ENCODE measurements at places on chromosomes 4 and X.

- DNase-seq = peak; percentile 38
These were observed 852.7 kb upstream of the SLIT2 start for GRCh38 chr4:19399001-19399400.

GRCh38 chr4:5707366-5707765, 993 bp downstream of the EVC2 start:
- no peak for DNase-seq

- no peak for DNase-seq
These were observed 318.6 kb upstream of the BMP3 start for GRCh38 chr4:80711956-80712355.

DNA sequence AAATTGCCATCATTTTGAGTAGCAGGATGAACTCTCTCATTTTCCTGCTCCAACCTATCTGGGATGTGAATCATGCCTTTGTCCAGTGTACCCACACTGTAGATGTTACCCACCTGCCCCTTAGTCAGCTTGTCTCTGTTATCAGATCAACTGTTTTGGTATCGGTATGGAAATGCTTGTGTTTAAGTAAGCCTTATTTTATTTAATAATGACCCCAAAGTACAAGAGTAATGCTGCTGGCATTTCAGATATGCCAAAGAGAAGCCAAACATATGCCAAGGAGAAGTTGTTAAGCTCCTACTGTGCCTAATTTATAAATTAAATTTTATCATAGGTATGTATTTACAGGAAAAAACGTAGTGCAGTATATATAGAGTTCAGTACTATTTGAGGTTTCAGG, 18.6 kb upstream of the RAP1GDS1 start:
- DNase-seq = peak; percentile 23

DNA sequence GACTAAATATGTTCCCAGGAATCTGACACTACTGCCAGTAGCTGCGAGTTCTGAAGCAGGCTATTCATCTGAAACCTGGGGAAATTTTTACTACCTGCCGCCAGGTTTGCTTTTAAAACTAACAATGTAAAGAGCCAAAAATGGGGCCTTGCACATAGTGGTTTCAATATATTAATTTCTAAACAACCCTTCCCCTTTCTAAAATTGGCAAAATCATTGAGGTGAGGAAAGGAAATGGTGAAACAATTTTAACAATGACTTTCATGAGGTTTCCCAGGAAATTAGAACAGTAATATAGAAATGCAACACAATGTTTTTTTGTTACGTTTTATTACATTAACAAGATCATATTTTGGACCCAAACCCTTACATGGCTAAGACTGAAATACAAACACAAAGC, 21.3 kb downstream of the FANCB start:
- DNase-seq = no peak

- no peak for DNase-seq
These were observed 11.5 kb upstream of the RASSF6 start for GRCh38 chr4:73631565-73632226.

- peak; percentile 49 for DNase-seq
These were observed 505.6 kb downstream of the STIM2 start for GRCh38 chr4:27366104-27366823.

- peak; percentile 94 for DNase-seq
These were observed 315.5 kb downstream of the CAMK2D start for GRCh38 chr4:113446019-113446418.

GRCh38 chr4:150126201-150126863, 48.1 kb downstream of the DCLK2 start:
- no peak for DNase-seq

- DNase-seq = no peak
These were observed 37.3 kb upstream of the BCORL1 start for GRCh38 chrX:129945131-129945530.

GRCh38 chr4:162456106-162456505, 292.3 kb upstream of the FSTL5 start:
- DNase-seq = peak; percentile 26

DNA sequence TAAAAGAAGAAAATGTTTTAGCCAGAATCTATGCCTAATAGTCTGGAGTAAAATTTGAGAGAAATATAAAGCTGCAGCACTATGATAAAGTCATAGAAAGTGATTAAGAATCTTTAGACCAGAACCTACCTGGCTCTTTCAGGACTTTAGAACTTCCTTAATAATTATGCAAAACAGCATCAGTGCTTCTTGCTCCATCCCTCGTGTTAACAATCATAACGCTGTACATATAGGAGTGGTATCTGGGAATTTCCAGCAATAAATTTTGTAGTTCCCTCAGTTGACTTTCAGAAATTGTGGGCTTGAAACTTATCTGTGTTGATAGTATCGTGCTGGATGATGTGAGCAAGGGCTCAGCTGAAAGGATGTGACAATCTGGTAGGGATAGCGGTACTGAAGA, 102.1 kb upstream of the RASGEF1B start:
- no peak for DNase-seq

- DNase-seq = no peak
These were observed 110.5 kb downstream of the CHRNA9 start for GRCh38 chr4:40445671-40446070.

DNA sequence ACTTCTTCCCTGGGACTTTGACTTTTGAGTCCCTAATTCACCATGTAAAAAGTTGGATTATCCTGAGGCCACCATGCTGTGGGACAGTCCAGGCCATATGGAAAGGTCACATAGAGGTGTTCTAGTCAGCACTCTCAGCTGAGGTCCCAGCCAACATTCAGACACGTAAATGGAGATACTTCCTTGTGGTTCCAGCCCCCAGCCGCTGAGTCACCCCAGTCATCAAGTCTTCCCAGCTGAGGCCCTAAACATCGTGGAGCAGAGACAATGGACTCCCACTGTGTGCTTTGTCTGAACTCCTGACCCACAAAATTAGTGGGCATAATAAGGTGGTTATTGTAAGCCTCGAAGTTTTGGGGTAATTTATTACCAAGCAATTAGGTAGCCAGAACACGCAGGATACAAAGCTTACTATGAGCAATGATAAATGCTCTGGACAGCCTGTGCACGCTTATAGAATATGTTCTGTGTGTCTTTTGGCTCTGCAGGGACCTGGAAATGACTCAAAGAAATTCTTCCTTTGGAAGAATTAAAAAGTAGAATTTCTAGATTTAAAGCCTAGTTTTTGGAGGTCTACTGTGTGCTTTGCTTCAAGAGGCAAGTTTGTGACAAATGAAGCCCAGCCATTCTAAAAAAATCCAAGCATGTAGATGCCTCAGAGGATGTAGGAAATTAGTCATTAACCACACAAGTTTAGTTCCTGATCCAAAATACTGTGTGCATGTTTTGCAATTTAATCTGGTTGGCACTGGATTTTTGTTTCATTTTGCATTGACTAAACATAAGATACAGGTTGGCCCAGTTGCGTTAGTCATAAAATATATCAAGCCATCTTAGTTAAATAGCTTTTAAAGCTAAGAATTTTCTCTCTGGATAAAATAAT, 33.2 kb upstream of the SLC9A7 start:
- DNase-seq = peak; percentile 79

DNA sequence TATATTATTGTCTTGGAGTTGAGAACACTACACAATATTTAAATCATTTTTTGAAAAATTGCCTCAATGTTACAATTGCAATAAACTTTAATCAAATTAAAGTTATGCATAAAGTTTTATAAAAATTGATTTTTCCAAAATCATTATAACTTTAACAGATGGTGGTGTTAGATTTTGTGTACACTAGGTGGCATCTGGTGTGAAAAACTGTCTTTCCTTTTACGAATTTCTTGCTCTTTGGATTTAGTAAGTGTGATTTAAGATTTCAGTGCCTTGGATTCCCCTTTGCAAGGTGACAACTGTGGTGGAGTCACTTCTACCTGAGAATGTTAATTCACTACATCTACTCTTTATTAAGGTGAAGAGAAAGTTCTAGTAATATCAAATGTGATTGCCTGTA, 91.6 kb downstream of the AREG start:
- no peak for DNase-seq

DNA sequence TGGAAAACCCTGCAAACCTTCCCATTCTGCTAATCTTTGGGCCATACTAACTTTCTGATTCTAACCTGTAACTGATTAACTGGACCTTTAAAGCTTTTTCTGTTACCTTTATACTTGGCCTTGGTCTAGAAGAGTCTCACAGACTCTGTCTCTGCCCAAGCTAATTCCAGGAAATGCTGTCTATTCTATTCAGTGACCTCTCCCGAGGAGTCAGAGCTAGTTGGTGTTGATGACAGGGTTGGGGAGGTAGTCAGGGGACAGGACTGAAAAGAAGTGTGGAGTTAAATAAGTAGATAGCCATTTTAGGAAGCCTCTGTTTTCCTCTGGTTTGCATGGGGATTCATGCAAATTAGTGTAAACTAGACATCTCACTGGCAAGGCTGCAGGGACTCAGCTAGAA, 429.5 kb downstream of the GRID2 start:
- no peak for DNase-seq

DNA sequence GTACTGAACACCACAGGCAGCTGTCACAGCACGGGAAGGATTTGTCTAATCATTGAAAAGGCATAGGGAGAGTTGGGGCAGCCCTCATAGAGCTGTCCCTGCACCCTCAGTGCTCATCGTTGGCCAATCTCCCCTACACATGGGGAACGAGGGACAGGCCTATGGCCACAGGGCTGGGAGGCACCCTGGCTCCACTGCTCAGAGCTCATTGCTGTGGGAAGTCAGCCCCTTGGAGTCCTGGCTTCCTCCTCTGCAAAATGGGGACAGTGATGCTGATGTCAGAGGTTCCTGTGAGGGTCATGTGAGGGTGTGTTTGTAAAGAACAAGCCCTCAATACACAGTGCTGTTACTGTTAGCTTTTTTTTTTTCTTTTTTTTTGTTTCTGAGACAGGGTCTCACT, 19.3 kb upstream of the HTRA3 start:
- DNase-seq = no peak

GRCh38 chr4:6019316-6020263, 1.4 kb upstream of the C4orf50 start:
- no peak for DNase-seq

DNA sequence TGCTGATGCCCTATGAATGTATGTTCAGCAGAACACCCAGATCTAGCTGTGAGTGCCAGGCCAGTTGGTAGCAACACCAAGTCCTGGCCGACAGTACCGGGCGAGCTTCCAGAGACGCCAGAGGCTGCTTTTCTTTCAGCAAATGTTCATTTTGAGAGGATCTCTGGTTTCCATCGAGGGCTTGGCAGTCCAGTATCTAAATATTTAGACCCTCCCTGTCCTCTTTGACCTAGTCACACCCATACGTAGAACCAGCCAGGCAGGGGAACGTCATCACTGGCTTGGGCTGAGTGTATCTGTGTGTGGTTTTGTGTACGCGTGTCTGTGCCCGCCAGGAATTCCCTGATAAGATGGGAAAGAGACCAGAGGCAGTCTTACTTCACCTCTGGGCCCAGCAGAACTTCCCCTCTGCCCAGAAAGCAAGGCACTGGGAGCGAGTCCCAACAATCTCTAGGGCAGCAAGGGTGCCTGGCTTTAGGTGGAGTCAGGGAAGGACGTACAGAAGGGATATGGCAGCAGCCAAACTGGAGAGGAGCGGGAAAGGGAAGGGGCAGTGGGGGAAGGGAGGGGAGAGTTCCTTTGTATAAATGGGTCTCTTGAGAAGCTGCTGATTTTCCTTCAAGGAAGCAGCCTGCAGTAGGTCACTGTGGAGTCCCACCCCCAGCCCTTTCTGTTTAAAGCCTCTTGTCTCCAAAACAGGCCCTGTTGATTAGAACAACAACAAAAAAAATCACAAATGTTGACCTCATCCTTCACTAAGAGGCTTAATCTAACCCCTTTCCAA, 15.0 kb upstream of the ELF4 start:
- DNase-seq = peak; percentile 90

DNA sequence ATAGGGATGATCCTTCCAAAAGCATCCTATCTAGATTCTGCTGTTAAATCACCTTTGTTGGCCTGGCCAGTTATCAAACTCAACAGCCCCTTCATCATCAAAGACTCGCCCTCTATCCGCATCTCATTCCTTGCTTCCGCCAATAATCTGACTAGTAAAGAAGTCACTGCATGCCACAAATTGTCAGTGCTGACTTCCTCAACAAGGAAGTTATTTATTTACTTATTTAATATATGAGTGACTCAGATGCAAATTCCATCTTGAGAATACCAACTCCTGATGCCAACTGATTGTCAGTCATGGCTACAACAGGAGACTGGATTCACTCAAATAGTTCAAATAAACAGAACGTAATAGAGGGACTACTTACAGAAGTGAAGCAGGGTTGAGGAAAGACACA, 283.8 kb downstream of the TRIML1 start:
- no peak for DNase-seq

DNA sequence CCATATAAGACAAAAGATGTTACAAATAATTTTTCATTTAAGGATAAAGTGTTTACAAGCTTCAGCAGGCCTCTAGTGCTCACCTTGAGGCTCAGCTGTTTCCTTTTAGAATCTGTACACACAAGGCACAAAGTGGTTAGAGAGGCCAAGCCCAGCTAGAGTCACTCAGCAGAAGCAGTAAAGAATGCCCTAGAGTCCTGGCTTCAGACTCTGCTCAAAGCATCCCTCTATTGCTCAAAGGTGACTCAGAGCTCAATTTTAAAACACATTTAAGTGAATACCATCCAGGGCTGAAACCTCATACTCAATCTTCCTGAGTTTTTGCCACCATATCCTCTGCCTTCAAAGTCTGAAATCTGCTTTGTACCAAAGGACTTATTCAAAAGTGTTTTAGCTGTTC, 22.6 kb upstream of the PHF8 start:
- peak; percentile 51 for DNase-seq

- DNase-seq = peak; percentile 31
These were observed 19.8 kb downstream of the KLHL34 start for GRCh38 chrX:21638311-21638710.

DNA sequence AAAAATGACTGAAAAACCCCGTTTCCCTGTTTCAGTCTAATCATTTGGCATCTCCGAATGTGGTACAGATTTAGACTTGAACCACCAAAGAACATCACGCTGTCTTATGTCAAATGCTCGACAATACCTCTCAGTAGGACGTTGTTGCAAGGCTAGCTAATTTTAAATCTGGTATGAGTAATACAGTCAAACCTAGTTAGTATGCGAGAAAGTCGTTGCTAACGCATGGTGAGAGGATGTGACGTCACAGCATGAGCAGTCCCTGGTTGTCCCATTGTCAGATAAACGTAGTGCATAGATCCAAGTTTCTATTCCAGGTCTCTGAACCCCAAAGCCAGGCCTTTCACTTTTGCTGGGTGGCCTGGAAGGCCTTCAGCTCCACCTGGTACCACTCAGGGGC, 44.7 kb downstream of the SETD7 start:
- no peak for DNase-seq

DNA sequence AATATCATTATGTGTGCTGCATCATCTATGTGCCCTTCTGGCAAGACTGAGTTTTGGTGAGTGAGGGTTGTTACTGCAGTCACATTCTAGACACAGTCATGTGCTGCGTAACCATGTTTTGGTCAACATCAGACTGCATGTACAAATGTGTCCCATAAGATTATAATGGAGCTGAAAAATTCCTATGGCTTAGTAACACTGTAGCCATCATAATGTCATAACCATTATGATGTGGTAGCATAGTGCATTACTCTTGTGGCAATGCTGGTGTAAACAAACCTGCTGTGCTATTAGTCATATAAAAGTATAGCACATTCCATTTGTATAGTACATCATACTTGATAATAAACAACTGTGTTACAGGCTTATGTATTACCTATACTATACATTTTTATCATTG, 198.1 kb upstream of the NUDT6 start:
- peak; percentile 81 for DNase-seq

- DNase-seq = no peak
These were observed 79.6 kb downstream of the CCKAR start for GRCh38 chr4:26410385-26411293.

Measured in foreskin keratinocyte (primary cell).